ENCODE measurements at places on chromosomes 5 and 9.

GRCh38 chr5:74560245-74560644, 80.3 kb downstream of the ENC1 start:
- no peak for DNase-seq

DNA sequence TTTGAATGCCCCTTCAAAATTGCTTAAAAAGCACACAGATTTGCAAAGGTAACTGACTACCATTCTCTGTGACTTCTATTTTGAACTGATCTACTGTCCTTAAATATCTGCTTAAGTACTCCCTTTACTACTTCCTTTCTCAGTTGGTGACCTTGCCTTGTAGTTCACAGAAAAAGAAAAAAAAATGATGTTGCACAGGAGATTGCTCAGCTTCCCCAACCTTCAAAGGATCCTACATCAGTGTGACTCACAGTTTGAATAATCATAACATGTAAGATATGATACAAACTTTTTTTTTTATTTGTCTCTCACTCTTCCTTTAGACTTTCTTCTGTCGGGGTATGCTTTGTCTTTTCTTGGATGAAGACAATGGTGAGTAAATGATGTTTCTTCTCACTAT, 1029.6 kb downstream of the CDH12 start:
- DNase-seq: no peak

GRCh38 chr5:133358271-133358670, 254.1 kb downstream of the FSTL4 start:
- no peak for DNase-seq

DNA sequence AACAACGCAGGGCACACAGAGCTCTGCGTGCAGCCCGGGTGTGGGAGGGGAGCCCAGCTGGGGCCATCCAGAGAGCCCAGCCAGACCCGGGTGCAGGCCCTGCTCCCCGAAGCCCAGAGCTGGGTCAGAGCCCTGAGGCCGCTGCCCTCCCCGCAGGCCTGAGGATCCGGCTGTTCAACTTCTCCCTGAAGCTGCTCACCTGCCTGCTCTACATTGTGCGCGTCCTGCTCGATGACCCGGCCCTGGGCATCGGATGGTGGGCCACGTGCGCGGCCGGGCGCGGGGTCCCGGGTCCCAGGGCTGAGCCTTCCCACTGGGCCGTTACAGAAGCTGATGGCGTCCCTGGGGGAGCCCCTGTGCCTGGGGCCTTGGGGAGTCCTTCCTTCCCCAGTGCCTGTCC, 48.8 kb downstream of the KCNT1 start:
- no peak for DNase-seq

- DNase-seq: no peak
These were observed 164.7 kb downstream of the TUSC1 start for GRCh38 chr9:25513509-25514033.

DNA sequence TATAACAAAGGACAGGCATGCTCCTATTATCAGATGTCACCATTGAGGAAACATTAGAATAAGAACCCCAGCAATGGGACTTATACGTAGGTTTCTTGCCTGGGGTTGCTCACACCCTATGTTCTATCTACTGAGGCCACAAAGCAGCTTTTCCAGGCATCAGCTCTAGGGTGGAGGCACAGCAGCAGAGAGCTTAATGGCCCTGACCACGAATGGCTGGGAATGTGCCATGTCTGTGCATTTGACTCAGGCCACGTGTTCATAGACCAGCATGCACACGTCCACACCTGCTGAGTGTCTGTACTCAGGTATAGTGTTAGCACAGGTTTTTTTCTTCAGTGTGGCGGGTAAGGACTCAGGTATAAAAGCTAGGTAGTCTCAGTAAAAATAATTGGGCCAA, 129.4 kb downstream of the AOPEP start:
- no peak for DNase-seq

- no peak for DNase-seq
These were observed 463.8 kb downstream of the BNC2 start for GRCh38 chr9:16406526-16407225.

- DNase-seq: no peak
These were observed 330.0 kb downstream of the PSAT1 start for GRCh38 chr9:78626971-78627370.

DNA sequence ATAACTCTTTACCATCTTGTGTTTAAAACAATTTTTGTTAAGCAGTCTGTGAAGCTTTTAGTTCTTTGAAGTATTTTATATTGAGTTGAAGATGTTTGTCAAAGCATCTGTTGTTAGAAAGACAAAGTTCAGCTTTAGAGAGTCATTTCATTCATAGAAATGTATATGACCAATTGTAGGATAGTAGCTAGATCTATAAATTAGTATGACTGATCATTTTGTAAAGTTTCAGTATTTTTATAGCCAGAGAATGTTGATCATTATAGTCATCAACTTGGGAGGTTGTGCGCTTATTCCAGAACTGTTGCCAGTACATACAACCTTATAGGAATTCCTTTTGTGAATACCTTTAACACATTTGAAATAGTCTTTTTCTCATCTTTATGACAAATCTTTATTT, 5.2 kb downstream of the NIPBL start:
- no peak for DNase-seq

DNA sequence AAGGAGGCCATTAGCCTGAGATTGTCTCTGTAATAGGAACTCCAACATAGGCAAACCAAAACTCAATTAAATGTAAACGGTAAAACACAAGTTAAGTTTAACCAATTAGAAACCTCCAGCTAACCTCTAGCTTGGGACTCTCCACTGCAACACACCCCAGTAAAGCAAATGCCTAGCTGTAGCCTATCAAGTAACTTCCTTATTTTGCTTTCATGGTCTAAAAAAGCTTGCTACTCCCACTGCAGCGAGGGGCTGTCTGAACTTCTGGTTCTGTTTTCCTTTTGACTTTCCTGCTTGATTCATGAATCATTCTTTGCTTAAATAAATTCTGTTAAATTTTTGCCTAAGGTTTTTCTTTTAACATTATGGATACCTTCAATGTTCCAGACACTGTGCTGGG, 24.4 kb upstream of the C5orf46 start:
- no peak for DNase-seq

- DNase-seq: peak; percentile 55
These were observed 97.8 kb upstream of the KLF4 start for GRCh38 chr9:107587191-107587963.

DNA sequence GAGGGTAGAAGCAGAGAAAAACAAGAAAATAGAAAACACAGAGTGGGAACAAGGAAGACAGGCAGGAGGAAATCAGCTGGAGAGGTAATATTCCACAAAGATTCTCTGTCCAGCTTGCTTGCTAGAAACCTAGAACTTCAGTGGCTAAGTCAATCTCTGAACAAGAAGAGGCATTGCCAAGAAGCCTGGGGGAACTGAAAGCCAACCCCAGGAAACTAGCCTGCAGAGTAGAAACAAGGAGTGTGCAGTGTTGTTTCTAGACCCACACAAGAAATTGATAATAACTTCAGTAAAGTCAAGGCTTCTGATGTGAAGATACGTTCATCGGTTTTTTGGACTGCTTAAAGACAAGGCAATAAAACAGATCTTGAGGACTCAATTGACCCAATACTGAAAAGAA, 234.5 kb upstream of the MAP3K1 start:
- no peak for DNase-seq

DNA sequence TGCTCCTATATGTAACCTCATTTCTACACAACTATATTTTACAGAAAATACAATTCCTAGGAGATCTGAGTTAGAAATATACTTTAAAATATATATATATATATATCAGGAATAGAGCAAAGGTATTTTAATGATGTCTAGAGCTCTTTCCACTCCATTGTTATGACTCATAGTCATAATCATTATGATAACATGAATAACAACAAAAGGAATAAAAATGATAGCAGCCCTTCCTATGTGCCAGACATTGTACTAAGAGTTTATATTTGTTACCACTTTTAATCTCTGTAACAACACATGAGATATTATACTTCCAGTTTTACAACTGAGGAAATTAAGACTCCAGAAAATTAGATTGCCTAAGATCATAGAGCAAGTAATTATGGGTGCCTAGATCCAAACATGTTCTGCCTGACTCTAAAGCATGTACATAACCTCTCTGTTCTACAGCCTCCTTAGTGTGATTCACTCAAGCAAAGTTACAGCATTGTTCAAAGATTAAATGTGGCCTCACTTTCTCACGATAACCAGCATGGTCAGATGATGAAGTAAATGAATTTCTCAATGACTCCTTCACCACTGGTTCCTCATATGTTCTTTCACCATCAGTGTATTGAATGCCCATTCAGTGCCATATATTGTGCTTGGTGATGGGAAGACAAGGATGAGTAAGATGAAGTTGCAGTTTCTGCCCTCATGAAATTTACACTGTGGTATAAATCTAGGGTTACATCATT, 452.1 kb downstream of the EFNA5 start:
- no peak for DNase-seq

GRCh38 chr5:112684737-112685136, 52.9 kb upstream of the APC start:
- DNase-seq: no peak

DNA sequence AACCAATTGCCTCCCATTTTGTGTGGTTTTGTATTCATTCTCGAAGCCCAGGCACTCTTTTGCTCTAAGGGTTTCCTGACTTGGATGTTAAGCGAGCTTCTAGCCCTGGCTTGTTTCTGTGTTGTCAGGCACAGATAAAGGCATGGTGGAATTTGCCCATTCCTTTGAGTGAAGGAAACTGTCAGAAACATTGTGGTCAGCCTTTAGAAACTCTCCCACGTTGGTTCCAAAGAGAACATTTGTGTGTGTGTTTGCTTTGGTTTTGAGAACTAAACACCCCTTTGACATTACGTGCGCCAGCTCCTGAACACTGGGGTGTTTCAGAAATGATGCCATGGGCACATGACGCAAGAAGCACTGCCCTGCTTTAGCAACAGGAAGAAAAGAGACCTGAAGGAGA, 320.9 kb downstream of the NTRK2 start:
- DNase-seq: no peak

- no peak for DNase-seq
These were observed 47.3 kb downstream of the PRLR start for GRCh38 chr5:35182910-35183535.

GRCh38 chr5:124451721-124452383, 294.6 kb downstream of the ZNF608 start:
- DNase-seq: no peak

DNA sequence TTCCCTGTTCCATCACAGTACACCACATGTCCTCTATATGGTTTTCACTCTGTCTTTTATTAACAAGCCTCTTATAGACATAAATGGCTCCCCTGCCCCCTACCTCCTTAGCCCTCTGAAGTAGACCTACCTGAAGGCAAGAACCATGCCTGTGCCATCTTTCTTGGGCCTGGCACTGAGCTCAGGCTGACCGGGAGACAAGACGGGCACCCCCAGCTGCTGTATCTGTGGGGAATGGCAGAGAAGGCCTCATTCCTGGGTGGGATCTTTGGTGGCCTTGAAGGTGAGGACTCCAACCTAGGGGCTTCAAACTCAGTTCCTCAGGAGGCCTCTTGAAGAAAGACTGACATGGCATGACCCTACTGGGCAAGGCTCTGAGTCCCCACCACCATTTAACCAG, 109.9 kb downstream of the GABBR2 start:
- DNase-seq: no peak

GRCh38 chr9:78994471-78994870, 577.3 kb upstream of the TLE4 start:
- no peak for DNase-seq

DNA sequence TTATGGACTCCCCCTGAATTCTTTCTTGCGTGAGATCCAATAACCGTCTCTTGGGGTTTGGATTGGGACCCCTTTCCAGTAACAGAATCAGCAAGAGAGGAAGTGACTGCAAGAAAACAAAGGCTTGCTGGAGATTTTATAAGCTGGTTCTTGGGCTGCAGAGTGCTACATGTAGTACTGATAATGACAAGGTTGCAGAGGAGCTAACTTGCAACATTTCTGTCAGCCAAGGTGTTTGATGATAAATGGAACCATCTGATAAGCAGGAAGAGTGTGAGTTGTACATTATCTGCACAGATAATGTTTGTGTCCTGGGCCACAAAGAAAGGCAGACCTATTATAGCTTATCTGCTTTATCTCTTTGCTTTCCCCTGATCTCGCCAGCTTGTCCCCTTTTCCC, 37.1 kb downstream of the DNAJB5 start:
- DNase-seq: no peak

GRCh38 chr9:132061526-132061925, 18.1 kb downstream of the MED27 start:
- no peak for DNase-seq

GRCh38 chr9:128106940-128107467, 20.5 kb downstream of the PTGES2 start:
- DNase-seq: no peak

DNA sequence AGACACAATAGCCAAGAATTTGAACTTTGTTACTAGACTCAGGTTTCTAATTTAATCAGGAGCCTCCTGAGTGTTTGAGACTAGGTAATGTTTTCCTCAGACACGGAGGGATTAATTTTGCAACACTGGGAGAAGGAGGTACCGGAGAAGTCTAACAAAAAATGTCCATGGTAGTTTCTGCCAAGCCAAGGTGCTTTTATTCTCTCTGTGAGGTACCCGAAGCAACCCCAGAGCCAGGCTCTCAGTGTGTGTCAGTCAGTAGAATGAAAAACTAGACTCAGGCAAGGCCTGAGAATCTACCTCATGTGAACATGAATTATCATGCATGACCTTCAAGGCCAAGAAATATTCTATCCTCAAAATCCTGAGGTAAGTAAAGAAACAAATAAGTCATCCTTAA, 980.8 kb upstream of the DMAC1 start:
- no peak for DNase-seq

GRCh38 chr9:13296972-13297371, 17.5 kb upstream of the MPDZ start:
- DNase-seq: no peak

- no peak for DNase-seq
These were observed 1082.9 kb upstream of the SEMA6A start for GRCh38 chr5:117657541-117657940.

DNA sequence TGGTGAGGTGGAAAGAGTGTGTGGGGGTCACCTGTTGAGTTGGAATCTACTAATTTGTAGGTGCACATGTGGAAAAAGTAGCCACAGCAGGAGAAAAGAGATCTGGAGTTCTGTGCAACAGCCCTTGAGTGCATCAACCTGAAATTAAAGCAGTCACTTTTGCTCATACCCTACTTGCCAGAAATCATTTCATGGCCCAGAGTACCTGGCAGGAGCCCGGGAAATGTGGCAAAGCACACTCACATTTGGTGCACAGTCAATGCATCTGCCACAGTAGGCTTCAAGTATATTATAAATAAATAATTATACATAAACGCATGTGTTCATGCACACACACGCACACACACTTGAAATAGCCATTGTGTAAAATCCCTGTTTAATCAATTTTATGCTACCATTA, 203.0 kb downstream of the ICE1 start:
- DNase-seq: no peak

- no peak for DNase-seq
These were observed 30.9 kb downstream of the RHOBTB3 start for GRCh38 chr5:95761771-95762651.

- peak; percentile 79 for DNase-seq
These were observed 980 bp downstream of the COL5A1 start for GRCh38 chr9:134642385-134643181.

- no peak for DNase-seq
These were observed 410.0 kb upstream of the CD180 start for GRCh38 chr5:67606586-67606947.

GRCh38 chr5:31048282-31049270, 144.9 kb upstream of the CDH6 start:
- DNase-seq: no peak
